ENCODE measurements at places on chromosomes 4 and X.

DNA sequence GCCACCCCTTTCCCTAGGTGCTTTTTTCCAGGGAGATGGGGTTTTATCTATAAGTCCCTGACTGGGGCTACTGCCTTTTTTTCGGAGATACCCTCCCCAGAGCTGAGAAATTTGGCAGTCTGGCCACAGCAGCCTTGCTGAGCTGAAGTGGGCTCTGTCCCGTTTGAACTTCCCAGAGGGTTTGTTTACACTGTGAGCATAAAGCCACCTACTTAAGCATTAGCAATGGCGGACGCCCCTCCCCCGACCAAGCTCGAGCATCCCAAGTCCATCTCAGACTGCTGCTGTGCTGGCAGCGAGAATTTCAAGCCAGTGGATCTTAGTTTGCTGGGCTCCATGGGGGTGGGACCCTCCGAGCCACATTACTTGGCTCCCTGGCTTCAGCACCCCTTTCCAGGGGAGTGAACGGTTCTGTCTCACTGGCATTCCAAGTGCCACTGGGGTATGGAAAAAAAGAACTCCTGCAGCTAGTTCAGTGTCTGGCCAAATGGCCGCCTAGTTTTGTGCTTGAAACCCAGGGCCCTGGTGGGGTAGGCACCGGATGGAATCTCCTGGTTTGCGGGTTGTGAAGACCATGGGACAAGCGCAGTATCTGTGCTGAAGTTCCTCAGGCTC, 456.4 kb upstream of the HTR2C start:
- DNase-seq: no peak

- DNase-seq: no peak
These were observed 813 bp upstream of the APBB2 start for GRCh38 chr4:41215155-41215554.

- no peak for DNase-seq
These were observed 33.2 kb downstream of the FGFRL1 start for GRCh38 chr4:1044469-1045192.

DNA sequence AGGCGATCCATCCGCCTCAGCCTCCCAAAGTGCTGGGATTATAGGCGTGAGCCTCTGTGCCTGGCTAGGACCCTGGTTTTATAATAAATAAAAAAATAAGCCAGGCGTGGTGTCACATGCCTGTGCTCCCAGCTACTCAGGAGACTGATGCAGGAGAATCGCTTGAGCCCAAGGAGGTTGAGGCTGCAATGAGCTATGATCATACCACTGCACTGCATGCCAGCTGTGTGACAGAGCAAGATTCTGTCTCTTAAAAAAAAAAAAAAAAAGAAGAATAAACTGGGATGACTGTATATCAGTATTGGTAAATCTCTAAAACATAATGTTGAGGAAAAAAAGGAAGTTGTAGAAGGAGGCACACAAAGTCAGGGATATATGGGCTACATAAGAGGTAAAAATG, 45.7 kb upstream of the SLC34A2 start:
- no peak for DNase-seq

- DNase-seq: no peak
These were observed 329.7 kb downstream of the FBXW7 start for GRCh38 chr4:152206185-152206584.

DNA sequence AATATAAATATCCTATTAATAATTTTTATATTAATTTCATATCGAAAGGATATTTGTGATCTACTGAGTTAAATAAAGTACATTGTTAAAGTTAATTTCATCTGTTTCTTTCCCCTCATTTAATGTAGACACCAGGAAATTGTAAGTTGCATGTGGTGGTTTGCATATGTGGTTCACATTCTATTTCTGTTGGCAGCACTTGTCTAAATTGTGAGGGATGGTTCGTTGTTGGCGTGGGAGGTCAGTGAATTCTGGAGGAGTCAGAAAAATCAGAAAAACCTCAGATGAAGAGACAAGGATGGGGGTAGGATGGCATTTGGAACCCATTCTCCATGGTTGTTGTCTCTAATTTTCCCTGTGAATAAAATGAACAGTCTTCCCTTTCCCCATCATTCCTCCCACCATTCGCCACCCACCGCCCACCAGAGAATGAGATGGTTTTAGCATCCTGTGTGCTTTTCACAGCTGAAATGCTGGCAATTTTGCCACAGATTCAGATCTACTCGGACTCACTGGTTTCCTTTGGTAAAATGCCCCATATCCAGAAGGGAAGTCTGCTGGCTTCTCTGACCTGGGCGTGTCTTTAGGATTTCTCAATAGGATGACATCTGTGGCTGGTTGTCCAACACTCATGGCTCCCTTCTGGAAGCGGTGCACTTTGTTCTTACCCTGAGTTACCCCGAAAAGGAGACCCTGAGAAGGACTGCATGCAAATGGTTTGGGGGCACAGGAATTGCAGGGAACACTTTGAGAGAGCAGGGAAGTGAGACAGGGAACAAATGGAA, 52.3 kb downstream of the LGI2 start:
- no peak for DNase-seq

DNA sequence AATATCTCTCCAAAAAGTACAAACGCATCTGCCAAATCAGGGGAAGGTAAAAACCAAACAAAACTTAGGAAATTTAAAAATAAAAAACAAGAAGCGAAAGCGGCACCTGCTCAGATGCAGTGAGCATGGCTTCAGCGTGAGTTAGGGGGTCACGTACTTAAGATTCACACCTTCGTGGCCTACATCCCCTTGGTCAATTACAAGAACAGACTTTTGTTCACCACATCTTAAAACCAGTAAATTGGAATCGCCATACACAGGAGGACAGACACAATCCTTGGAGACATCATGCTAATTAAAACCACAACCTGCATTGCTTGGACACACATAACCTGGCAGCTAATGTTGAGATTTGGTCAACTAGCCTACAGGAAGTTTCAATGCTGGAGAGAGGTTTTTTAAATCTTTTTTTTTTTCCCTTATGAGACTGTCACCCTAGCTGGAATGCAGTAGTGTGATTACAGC, 12.5 kb upstream of the SEL1L3 start:
- no peak for DNase-seq

- DNase-seq: no peak
These were observed 261.0 kb downstream of the PDGFC start for GRCh38 chr4:156710365-156711192.

DNA sequence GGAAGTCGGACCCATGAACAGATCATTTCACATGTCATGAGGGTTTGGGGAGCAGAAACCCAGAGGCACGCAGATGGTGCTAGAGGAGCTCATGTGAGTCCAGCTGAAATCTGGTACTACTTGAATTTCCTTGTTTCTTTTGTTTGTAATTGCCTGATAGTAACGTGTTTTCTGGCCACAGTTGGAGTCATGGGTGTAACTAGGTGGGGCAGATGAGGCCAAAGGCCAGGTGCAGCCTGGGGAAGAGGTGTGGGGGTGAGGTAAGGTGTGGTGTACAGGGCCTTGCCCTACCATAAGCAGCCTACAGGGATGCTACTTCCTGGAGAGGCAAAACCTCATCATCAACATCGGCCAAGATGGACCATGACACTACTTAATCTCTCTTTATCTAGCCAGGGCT, 271.4 kb downstream of the PTTG2 start:
- DNase-seq: no peak

- DNase-seq: no peak
These were observed 69.6 kb upstream of the PNPLA4 start for GRCh38 chrX:7996851-7997250.

GRCh38 chrX:20545538-20545937, 278.8 kb upstream of the RPS6KA3 start:
- no peak for DNase-seq

- DNase-seq: peak; percentile 18
These were observed 564 bp downstream of the PGK1 start for GRCh38 chrX:78104447-78105176.

DNA sequence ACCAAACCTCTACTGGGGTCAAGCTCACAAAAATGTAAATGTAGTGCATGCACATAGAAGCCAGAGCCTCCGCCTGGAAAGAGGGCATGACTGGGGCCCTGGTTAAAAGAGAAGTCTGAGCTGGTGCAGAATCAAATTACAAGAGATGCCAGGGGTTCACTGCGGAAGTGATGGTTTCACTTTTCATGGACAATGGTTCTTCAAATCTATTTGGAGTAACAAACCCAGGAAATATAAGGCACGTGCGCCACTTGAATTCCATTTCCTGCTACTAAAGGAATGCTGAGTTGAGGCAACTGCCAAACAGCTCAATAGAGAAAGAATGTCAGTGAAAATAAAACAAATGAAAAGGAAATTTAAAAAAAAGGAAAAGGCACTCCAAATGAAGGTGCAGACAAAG, 79.8 kb downstream of the FUNDC1 start:
- DNase-seq: no peak

GRCh38 chr4:8585186-8585585, 5.0 kb downstream of the GPR78 start:
- DNase-seq: no peak

GRCh38 chr4:6660430-6660829, 19.9 kb downstream of the MRFAP1 start:
- DNase-seq: no peak

- no peak for DNase-seq
These were observed 317.7 kb downstream of the INPP4B start for GRCh38 chr4:142528433-142528832.

DNA sequence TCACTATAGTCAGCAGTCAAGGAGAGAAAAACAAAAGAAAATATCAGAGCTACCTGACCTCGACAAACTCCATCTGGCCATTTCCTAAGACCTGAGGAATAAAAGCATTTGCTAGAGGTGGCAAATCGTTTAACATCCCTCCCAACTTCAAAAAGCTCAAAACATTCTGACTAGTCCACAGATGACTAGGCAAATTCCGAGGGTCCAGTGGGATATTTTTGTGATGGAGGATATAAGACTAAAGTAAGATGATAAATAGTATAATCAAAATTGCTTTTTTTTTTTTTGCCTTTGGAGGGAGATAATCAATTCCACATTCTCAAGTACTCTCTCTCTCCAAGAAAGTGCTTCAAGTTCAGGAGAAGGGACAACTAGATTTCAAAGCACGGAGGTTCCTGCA, 119.1 kb upstream of the ETNPPL start:
- no peak for DNase-seq

DNA sequence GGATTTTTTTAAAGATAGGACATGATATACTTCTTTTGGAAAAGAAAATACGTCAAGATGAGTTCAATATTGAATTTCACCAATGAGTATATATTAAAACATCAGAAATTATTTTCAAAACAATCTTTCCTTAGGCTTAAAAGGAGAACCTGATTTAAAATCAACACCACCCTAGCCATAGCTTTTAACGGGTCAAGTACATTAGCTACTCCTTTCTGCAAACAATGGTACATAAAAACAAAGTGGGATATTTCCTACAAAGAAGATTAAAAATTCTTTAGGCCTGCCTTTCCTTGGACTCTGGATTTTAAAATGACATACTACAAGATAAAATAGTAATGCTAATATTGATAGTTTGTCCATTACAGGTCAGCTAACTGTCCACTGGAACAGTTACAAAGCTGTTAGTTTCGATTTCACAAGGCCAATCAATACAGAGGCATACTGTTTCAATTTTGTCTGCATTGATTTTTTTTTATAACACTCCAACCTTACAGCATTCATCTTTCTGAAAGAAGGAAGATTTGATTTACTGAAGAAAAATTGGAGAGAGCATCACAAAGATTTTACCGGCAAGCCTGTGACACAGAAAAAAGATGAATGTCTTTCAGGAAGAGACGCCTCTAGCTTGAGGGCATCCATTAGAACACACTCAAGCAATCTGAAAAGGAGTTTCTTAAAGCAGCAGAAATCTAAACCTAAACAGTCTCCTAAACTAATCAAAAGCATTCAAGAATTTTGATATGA, 97.2 kb downstream of the MAB21L2 start:
- no peak for DNase-seq

GRCh38 chr4:38090455-38091246, 130.5 kb downstream of the PTTG2 start:
- DNase-seq: no peak

DNA sequence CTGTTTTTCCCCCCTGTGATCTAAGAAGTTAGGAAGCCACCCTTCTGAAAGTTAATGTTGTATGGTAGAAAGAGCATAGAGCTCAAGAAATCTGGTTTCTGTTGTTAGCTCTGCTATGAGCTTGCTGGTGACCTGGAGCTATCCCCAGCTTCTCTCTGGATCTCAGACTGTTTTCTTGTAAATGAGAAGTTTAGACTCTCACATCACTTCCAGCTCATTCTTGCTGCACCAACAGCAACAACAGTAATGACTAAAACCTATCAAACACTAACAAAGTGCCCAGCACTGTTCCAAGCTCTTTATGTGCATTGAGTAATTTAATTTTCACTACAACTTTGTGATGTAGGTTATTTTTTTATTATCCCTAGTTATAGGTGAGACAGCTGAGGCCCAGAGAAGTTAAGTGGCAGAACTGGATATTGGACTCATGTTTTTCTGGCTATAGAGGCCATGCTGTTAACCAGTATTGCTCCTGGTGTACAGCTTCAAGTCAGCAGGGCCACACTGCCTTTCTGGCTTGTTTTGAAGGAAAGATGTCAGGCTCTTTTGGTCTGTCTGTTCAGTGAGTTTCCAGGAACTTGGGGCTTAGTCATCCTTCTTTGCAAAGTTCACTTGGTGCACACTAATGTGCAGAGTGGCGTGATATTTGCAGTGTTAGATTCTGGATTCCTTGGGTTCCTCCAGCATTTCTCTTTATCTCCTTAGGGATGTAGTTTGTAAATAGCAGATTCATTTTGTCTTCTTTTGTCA, 27.8 kb upstream of the TMEM164 start:
- DNase-seq: no peak

DNA sequence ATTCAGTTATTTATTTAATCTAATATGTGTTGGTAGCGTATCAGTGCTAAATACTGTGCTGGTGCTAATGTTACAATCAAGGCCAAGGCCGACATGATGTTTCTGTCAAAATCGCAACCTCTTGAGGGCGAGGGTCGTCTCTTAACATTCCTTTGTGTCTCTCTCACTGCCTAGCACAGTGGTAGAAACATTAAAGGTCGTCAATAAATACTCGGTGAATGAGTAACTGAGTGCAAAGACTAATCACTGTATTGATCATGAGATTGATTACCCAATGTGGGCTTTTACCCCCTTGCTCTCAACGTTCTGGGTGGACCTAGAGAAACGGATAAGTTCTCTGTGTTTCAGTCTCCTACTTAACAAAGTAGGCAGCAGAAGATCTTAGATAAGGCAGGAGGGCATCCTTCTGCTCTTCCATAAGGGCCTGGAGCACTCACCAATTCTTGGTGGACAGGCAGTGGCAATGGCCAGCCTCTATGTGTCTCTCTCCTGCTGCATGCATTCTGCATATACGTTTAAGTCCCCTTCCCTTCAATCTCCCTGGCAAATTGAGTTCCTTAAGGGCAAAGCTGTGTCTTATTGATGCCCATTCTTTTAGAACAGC, 30.1 kb downstream of the TMEM255A start:
- no peak for DNase-seq

DNA sequence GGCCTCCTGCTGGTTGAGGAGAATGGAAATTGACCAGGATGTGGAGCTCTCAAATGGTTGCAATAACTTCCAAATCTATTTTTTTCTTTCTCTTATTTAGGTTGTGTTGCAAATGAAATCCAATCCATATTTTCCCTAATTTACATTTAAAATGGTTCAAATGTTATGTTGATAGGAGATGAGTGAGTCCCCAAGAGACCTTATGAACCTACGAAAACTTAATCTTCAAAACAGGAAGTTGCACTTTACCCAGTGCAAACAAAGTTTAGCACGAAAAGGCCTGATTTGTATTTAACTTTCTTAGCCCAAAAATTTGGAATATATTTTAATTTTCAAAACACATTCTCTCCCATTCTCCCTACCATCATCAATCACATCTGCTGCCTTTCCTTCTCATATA, 59.3 kb upstream of the NDP start:
- DNase-seq: no peak

All from anterior cingulate cortex (tissue), 58 donors.